ENCODE measurements at places on chromosomes 2 and 18. TPM values are rescaled to one million over a fixed set of nuclear protein-coding genes. Genes with fewer than 3 reads are reported as not detected.

The MAPRE3 gene
- total RNA-seq: 8.1 TPM

The SLC40A1 gene
- total RNA-seq: 73.1 TPM

The AGBL5 gene
- total RNA-seq: 33.2 TPM

The TUBA3D gene
- total RNA-seq: not detected

The ELP2 gene
- total RNA-seq: 123 TPM

The IGFBP2 gene
- 6.9 TPM for total RNA-seq

The RTKN gene
- 22.3 TPM for total RNA-seq

Data from smooth muscle cell of trachea (primary cell).